WTC11 (cell line): ENCODE measurements at places on chromosomes 4 and X.

DNA sequence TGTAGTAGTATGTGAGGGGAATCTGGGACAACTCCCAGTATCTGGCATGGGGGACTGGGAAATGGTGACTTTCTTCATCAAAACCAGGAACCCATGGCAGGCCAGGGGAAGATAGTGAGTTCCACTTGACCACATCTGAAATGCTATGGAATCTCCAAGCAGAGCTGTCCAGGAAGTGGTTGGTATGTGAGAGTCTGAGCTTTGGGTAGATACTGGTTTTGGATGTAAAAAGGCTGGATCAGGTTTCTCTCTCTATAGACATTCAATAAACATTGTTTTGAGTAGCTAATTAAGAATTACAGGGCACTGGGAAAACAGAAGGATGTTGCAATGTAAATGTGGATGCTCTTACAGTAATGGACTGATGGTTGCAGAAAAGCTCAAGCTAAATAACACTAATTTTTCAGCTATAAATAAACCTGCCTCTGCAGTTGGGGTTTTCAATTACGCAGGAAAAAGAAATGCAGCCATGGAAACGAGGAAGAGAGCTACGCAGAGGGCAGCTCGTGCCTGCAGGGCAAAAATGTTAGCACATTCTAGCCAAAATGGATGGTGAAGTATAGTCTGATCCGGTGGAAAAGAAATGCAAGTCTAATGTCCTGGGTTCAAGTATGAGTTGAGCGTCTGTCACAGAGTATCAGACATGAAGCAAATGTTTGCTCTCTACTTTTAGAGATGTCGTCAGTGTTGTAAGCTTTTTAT is 13.4 kb upstream of the CHRNA9 start:
- DNase-seq: no peak

DNA sequence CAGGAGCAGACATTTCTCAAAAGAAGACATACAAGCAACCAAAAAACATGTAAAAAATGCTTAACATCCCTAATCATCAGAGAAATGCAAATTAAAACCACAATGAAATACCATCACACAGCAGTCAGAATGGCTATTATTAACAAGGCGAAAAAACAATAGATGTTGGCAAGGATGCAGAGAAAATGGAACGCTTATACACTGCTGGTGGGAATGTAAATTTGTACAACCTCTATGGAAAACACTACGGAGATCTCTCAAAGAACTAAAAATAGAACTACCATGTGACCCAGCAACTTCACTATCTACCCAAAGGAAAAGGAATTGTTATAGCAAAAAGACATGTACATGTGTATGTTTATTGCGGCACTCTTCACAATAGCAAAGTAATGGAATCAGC is 71.5 kb downstream of the PPP4R3C start:
- no peak for DNase-seq

DNA sequence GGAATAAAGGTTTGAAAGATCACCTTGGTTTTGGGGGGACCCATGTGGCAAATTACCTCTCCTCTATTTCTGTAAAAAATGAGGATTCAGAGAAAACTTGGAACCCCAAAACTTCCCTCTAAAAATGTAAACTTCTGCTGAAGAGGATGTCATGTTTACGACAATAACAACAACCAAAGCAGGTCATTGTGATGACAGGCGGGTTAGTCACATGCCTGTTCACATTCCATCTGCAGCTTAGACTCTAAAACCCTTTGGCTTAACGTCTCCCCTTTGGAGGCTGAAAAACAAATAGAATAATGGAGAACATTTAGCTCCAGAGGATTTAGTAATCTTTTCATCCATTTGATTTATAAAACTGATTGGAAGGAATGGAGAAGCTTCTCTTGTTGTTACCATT is 75.0 kb upstream of the FAM9C start:
- DNase-seq: no peak

DNA sequence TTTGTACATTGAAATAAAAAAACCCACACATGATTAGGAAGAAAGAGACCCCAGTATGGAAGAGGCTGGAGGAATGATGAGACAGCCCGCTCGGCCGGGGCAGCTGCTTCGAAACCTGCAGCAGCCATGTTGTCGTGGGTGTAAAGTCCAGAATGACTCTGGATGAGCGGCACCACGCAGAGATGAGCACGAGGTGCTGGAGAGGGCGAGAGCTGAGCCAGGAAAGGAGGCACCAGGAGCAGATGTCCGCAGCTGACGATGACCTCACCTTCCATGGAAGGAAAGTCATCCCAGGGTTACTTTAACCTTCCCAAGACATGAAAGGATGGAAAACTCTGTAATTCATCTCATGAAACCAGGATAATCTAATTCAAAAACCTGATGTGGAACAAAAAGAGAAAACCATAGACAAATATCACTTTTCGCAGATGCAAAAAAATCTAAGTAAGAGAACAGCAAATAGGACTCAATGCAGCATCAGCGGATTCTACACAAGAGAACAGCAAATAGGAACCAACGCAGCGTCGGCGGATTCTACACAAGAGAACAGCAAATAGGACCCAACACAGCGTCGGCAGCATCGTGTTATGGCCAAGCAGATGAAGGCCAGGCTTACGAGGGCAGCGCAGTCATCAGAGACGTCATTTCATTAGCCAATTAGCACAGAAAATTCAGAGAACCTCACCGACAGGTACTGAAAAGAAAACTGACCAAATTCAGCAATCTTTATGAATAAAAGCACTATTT is 25.9 kb upstream of the SPON2 start:
- peak; percentile 5 for DNase-seq

- DNase-seq: no peak
Observed at GRCh38 chr4:166091912-166092510, 219.0 kb downstream of the TLL1 start.

DNA sequence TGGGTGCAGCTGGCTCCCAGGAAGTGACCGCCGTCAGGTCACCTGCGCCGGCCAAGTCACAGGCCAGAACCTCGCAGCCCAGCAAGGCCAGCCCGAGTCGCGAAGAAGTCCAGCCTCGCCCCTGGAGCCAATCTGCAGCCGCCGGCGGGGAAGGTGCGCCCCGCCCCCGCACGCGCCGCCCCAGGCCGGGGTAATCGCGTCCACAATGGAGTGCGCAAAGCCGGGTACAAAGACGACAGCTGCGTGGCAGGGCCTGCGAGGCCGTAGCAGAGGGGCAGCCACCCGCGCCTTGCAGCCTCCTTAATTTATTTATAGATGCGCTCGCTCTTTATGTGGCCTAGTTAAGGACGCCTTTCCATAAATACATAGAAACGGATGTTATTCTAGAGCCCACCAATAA is 139.4 kb upstream of the CPEB2 start:
- peak; percentile 19 for DNase-seq

- DNase-seq: no peak
Observed at GRCh38 chr4:107689912-107690587, 30.0 kb downstream of the PAPSS1 start.

DNA sequence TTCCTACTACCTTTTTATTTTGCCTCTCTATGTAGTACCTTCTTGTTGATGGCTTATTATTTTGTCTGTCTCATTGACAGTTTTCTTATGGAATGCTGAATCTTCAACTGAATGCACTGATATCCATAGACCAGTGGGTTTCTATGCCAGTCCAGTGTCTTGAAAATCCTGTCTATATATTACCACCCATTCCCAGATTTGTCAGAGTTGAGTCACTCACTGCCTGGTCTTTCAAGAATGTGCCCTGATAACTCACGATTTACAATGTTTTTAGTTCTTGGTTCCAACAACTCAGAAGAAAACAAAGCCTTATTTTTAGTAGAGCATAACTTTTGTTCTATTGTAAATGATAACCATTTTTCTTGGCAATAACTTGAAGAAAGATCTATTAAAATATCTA is 606.0 kb upstream of the PITX2 start:
- DNase-seq: no peak

- no peak for DNase-seq
Observed at GRCh38 chr4:10656988-10657387, 27.6 kb downstream of the CLNK start.

DNA sequence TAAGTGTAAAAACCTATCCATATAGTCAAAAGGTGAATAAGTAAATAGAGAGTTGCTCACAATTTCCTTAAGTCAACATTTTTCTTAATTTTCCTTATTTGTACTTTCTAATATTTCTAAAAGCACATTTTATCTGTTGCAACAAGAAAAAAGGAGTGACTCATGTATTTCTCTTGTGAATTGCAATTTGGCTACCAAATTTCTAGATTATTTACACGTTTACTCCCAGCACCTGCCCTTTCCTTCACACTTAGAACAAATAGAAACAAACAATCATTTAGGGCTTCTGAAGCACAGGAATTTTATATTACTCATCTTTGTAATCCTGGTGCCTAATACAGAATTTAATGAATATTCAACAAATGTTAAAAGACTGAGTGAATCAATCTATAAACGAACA is 22.2 kb downstream of the BTC start:
- no peak for DNase-seq

DNA sequence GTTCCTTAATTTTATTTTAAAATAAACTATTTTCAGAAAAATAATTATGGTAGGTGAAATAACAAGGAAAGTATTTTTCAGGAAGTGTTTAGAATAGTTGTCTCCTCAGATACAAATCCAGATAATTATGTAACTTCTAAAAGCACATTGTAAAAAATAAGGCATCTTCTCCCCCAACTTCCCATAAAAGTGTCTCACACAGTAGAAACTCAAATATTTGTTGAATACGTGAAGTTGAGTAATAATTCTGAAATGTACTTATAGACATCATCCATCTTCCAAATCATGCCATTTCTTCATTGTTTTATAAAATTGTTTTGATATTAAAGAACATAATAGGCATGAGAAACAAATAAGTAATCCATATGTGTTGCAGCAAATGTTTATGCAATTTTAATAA is 18.0 kb downstream of the SHISA3 start:
- DNase-seq: no peak

- no peak for DNase-seq
Observed at GRCh38 chr4:61575796-61576195, 375.7 kb downstream of the ADGRL3 start.

GRCh38 chrX:148784137-148784536 is 283.7 kb downstream of the AFF2 start:
- no peak for DNase-seq

DNA sequence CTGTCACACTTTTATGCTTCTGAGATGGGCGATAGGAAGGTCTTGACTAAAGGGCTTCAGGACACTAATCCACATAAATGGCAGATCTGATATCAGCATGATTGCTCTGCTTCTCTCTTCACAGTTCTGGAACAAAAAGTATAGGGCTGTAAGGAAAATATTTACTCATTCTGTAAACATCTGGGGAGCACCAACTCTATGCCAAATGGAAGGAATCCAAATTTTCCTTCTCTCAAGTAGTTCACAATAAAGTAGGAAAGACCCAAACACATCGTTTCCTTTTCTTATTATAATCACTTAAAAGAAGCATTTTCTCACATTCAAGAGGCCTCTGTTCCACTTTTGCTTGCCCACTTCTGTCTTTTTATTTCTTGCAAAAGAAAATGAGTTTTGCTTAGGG is 45.9 kb upstream of the F9 start:
- DNase-seq: no peak

DNA sequence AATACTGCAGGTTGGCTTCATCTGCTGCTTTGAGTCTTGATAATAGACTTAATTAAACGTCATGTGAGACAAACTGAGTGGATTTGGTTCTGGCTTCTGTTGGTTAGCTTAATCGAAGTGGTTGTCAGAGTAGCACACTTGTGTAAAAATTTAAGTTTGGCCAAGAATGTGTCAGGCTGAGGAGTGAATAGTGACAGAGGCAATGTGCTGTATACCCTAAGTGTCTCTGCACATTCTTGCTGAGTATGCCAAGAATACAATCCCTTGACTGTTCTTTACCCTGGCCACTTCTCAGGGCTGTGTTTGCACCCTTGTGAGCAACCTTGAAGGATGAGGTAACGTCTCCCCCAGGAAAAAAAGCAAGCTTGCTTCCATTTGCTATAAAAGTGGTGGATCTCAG is 14.9 kb downstream of the RPS3A start:
- no peak for DNase-seq

DNA sequence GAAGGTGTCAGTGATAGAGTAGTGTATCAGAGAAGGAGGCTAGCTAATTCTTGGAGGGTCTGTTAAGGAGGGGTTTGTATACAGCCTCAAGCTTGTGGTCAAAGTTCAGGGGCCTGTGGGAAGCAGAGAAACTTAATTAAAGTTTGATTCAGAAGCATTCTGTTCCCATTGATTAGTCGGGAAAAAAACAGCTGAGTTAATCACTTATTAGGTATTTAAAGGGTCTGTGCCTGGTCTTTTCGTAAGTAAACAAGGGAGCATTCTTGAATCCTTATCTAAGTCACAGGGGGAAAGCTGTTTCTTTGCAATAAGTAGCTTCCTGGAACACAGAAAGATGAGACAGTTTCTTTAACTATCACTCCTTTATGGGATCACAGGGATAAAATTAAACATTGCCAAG is 492.1 kb downstream of the PCDH10 start:
- no peak for DNase-seq

DNA sequence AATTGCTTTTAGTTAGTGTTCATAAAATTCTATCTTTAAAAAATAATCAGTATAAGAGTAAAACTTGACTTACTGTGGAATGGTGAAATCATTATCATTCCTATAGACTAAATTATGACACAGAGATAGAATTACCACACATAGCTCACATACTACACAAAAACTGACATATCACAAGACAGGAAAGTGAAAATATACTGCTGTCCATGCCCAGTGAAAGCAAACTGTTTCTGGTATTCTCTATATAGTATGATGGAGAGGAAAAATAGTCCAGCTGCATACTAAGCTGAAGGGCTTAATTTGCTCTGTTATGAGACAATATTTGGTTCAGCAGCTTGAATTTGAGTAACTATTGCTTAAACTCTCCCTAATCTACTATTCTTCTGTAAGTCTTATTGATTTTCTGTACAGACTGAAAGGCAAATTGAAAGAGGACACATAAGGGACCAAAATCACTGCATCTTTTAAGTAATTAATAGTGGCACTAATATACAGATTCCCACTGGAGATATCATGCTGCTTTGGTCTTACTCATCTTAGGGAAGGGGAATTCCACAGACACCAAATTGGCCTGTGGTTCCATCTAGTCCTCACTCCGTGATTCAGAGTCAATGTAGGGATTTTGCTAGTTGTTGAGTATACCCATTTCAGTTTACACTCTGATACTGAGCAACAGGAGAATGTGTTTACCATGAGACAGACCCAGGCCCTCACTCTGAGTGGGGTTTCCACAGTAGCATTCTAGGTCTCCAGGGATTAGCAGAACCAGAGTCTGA is 47.4 kb upstream of the AGA start:
- no peak for DNase-seq

- DNase-seq: no peak
Observed at GRCh38 chr4:177461606-177462005, 19.4 kb upstream of the AGA start.

- DNase-seq: peak; percentile 45
Observed at GRCh38 chrX:81195712-81196111, 6.0 kb downstream of the HMGN5 start.
